ENCODE measurements at places on chromosomes 12 and 14. TPM values are rescaled to one million over a fixed set of nuclear protein-coding genes. Genes with fewer than 3 reads are reported as not detected.

The STXBP6 gene
- polyA plus RNA-seq, result 0.05 TPM

The GRIN2B gene
- not detected for polyA plus RNA-seq

The SLC35F4 gene
- polyA plus RNA-seq, result not detected

The SLC7A7 gene
- 365 TPM for polyA plus RNA-seq

GRCh38 chr12:3157581-3158323 lies 80.6 kb downstream of the TSPAN9 start:
- no peak overlapping the region for H3K27ac ChIP-seq
- H3K4me3 ChIP-seq, result no peak overlapping the region
- H3K4me1 ChIP-seq, result no peaks in the 10 kb centered on the region
- H3K36me3 ChIP-seq, result no peaks in the 10 kb centered on the region
- H3K27me3 ChIP-seq, result no peaks in the 10 kb centered on the region

DNA sequence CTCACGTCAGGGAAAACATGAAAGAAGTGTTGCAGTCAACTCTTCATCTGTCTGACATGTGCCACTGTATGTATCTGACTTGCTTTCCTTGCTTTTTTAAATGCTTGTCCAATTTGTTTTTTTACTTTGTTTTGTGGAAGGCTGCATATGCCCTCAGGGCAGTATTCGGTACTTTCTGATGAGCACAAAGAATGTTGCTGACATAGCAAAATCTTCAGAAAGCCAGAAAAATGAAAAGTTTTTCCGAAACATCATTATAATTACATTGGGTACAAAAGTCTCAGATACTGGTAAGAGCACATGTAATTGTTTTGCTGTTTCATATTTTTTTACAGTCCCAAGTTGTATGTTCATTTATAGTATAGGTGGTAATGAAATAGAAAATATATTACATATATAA lies 144.3 kb downstream of the NTS start:
- H3K36me3 ChIP-seq, result no peaks in the 10 kb centered on the region
- H3K27ac ChIP-seq, result no peak overlapping the region
- no peaks in the 10 kb centered on the region for H3K27me3 ChIP-seq
- no peaks in the 10 kb centered on the region for H3K4me1 ChIP-seq

GRCh38 chr12:106187155-106187789 lies 48.5 kb upstream of the NUAK1 start:
- DNase-seq, result no peak
- H3K4me1 ChIP-seq, result no peaks in the 10 kb centered on the region
- H3K36me3 ChIP-seq, result no peaks in the 10 kb centered on the region
- no peak overlapping the region for H3K4me3 ChIP-seq

DNA sequence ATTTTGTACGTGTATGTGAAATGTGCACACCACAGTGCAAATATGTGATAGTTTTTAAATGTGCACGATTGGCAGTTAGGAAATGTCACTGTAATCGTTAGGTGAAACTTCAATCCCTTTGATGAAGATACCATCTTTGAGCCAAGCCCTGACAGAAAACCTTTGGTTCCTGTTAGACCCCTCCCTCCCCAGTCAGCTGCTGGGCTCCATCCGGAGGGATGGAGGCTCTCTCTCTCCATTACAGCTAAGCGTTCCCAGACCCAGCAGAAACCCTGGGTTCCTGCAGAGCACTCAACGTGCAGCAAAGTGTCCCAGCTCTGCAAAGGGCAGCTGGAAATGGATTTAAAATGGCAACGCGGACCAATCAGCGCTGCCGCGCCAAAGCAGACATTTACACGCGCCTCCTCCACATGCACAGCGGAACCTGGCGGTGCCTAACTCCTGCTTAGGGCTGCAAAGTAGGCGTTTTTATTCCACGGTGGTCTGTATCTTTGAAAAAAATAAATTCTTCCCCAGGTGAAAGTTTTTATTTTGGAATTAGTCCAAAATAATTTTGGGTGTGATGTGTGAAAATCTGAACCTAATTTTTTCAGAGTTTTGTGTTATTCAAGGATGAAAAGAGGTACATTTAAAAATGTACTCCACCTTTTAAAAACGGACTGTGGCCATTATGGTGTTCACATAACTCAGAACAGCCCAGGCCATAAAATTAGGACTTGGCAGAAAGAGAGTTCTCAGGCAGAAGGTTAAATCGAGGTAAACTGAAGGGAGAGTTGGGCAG lies 1.4 kb upstream of the HMGA2 start:
- no peak overlapping the region for H3K27ac ChIP-seq
- DNase-seq, result no peak
- H3K4me3 ChIP-seq, result no peak overlapping the region
- H3K36me3 ChIP-seq, result no peaks in the 10 kb centered on the region
- peaks cover 61% of the 10 kb centered on the region for H3K27me3 ChIP-seq

- H3K4me1 ChIP-seq, result no peaks in the 10 kb centered on the region
- peaks cover 20% of the 10 kb centered on the region for H3K36me3 ChIP-seq
- no peak for DNase-seq
- H3K27me3 ChIP-seq, result no peaks in the 10 kb centered on the region
These were observed 33.8 kb downstream of the ERG28 start for GRCh38 chr14:75626863-75627262.

DNA sequence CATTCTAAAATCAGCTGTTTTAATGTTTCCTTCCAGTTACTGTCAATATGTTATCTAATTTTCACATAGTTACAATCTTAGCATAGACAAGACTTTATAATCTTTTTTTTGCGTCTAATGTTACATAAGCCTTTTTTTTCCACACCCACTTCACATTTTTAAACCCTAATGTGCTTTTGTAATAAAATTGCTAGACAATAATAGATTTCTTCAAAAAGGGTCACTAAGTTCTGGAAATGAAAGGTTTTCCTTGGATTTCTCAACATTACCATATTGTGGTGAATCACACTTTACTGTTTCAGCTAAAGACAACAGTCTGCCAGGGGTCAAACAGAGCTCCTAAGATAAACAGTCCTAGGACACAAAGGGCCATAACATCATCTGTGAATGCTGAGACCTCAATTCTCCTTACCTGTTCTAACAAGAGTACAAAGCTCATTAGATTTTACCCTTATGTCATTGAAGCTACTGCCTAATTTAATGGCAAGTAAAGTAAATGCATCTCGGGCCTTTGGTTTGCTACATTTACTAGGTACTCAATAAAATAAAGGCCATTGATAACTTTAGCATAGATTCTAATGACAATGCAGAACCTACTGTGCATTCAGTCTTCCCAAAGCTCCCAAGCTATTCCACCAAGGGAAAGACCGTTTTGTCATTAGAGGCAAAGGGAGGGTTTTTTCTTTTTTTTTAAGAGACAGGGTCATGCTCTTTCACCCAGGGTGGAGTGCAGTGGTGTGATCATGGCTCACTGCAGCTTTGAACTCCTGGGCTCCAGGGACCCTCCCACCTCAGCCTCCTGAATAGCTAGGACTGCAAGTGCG lies 111.2 kb upstream of the SLC38A2 start:
- H3K36me3 ChIP-seq, result no peaks in the 10 kb centered on the region
- no peaks in the 10 kb centered on the region for H3K27me3 ChIP-seq
- no peak overlapping the region for H3K27ac ChIP-seq
- DNase-seq, result no peak

DNA sequence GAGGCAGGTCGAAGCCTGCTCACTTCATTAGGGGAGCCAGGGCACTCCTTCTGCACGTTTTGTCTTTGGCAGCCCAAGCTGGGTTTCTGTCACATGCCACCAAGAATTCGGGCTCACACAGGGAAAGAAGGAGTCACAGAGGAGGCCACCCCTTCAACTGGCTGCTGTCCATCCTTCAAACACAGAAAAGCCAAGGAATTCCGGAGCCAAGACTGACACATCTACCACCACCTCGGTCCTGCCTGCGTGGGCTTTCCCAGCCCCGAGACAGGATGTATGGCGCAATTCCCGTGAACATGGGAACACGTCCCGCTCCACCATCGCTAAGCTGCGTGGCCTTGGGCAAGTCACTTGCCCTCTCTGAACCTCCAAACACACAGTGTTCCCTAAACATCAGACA lies 70.4 kb downstream of the NCOR2 start:
- H3K27me3 ChIP-seq, result no peaks in the 10 kb centered on the region
- peaks cover 44% of the 10 kb centered on the region for H3K36me3 ChIP-seq
- H3K4me1 ChIP-seq, result peaks cover 29% of the 10 kb centered on the region
- no peak overlapping the region for H3K4me3 ChIP-seq
- H3K27ac ChIP-seq, result peak overlapping the region; percentile 49

Data from CD14-positive monocyte (primary cell).